ENCODE measurements at places on chromosomes 6 and 20.

GRCh38 chr6:16570946-16571345 is 190.3 kb downstream of the ATXN1 start:
- DNase-seq = no peak

- no peak for DNase-seq
Observed at GRCh38 chr20:48951041-48951440, 29.5 kb downstream of the ARFGEF2 start.

GRCh38 chr20:34389206-34389953 is 26.3 kb downstream of the ITCH start:
- peak; percentile 42 for DNase-seq

DNA sequence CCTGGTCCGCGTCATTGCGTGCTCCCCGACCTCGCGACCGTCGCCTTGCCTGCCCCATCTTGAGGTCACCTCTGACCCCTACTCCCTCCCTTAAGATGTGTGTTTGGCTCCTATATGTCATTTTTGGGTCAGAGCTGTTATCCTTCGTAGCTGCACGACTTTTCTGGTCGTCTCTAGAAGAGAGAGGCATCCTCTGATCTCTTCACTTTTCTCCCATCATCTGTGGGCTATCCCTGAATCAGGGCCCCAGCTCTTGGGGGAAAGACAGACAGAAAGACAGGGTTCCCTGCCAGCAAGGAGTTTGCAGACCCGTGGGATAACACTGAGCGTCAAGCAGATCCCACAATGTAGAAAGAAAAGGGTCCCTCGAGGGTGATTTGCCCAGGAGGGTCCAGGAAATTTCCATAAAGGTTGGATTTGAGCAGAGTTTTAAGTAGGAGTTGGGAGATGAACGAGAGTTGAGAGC is 555 bp downstream of the FAM120B start:
- no peak for DNase-seq

- DNase-seq = peak; percentile 3
Observed at GRCh38 chr20:17570347-17571152, 675 bp downstream of the DSTN start.

DNA sequence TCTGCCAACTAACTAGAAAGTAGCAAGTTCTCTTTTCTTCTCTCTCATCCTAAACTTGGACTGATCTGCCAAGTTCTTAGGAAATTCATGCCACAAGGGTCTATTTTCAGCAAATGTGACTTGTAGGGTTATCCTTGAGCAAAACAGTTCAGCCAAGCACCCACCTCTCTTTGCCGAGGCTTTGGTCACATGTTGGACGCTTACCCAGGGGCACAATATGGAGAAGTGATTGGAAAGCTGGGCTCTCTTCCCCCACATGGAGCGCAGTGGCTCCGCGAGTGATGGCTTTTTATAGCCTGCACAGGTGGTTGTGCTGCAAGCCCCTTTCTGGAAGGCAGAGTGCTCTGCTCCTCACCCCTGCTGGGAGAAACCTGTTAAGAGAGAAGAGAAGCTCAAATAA is 47.7 kb upstream of the FNDC1 start:
- no peak for DNase-seq

DNA sequence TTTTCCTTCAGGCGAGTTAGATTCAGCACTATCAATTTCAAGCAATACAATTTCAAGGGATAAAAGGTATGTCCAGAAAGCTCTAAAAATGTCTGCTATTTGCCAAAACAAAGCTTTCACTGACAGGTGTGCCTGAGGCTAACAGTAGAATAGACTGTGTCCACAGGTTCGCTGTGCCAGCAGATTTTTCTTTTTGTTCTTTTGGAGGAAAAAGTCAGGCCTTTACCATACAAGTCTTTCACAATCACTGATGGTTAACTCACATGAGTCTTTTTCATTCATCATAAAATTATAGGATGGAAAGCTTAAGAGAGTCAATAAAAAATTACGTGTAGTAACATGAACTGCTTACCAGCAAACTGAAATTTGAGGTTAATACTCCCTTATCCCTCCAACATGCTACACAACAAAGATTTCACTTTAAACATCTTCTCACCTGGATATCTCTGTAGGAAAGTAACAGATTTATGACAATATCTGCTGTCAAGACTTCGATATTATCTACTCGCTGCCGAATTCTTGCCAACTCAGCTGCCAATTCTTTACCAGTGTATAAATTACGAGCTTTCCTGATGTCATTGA is 95.4 kb downstream of the MAP3K5 start:
- DNase-seq = no peak

DNA sequence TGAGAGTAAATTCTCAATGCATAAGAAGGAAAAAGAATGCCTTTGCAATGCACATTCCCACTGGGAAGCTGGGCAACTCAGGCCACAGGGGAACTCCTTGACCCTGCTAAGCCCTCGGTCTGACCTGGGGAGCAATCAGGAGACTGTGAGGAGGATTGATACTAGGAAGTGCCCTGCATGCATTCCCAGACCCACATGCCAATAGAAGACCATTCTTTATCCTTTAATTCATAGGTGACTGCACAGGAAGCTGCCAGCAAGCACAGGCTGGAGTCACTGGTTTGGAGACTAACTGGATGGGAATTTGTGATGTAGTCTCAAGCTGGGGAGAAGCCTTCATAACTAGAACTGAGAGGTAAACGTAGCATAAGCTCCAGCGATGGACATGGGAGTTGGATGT is 1012.7 kb downstream of the EYS start:
- no peak for DNase-seq

GRCh38 chr6:112773187-112773586 is 426.1 kb downstream of the RFPL4B start:
- no peak for DNase-seq

- DNase-seq = no peak
Observed at GRCh38 chr6:142531727-142532126, 229.9 kb downstream of the ADGRG6 start.

GRCh38 chr6:143941852-143942627 is 66.0 kb downstream of the PLAGL1 start:
- no peak for DNase-seq

- no peak for DNase-seq
Observed at GRCh38 chr6:56938649-56939191, 16.2 kb upstream of the BEND6 start.

GRCh38 chr6:53197553-53197952 is 48.9 kb upstream of the GCM1 start:
- DNase-seq = no peak

- DNase-seq = no peak
Observed at GRCh38 chr6:88013015-88013414, 34.6 kb upstream of the SPACA1 start.

Measured in NCI-H1436 (cell line).